ENCODE measurements at places on chromosomes 7 and 10.
A peak's percentile ranks its signal among the peaks of the same experiment; 100 is the strongest.

GRCh38 chr10:7261351-7261750 lies 149.5 kb downstream of the SFMBT2 start:
- DNase-seq = no peak

DNA sequence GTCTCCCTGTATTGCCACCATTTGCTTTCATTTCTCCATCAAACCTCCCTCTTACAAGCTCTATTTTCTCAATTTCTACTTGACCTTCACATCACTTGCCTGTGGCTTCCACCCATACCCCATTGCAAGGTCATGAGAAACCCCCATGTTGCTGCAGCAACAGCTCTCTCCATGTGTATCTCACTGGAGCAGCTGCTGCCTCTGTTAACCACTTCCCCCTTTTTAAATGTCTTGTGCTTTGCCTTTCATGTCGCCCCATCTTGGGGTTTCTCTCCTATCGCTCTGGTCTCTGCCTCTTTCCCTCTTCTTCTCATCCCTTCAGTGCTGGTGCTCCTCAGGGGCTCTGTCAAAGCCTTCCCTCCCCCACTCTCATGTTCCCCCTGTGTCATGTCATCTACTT lies 148.8 kb downstream of the CHN2 start:
- no peak for DNase-seq

DNA sequence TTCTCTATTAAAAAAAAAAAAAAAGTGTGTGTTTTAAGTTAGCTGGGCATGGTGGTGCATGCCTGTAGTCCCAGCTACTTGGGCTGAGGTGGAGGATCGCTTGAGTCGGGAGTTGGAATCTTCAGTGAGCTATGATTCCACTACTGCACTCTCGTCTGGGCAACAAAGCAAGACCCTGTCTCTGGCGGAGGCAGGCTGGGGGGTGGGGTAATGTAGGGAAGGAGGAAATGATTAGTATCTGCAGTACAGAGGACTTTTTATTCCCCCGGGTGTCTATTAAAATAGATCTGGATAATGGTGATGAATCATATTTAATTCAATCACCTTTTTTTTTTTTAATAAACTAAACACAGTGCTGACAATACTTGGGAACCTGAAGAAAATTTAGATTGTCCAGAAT lies 6.5 kb downstream of the CBX3 start:
- no peak for DNase-seq

GRCh38 chr7:20032741-20033140 lies 184.4 kb downstream of the MACC1 start:
- DNase-seq = no peak

- no peak for DNase-seq
Observed at GRCh38 chr7:38427279-38427955, 154.0 kb upstream of the TARP start.

DNA sequence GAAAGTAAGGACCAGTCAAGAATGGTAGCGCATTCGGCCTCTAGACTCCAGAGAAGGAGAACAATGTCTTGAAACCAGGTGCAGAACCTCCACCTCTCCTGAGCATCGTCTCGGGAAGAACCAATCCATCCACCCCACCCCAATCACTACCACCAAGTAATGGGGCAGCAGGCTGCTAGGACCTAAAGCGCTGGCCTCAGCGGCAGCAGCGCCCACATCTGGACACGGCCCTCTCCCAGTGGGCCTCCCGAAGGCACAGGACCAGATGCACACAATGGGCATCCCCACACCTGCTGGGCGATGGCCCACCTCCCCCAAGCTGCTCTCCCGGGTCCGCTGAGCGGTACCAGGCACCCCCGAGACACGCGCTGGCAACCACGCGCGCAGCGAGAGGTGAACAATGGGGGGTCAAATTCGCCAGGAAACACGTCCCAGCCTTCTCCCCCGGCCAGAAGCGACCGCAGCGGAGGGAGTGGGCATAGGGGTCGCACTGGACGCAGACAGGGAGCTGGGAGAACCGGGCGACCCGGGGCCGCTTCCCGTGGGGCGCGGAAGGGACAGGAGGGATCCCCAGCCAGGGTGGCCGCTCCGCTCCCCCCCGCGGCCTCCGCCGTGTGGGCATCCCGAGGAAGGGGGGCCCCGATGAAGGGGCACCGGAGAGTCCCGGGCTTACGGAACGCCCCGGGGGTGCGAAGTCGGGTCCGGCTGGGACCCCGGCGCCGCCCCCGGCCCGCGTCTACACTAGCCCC lies 506 bp downstream of the CTTNBP2 start:
- DNase-seq = no peak

- no peak for DNase-seq
Observed at GRCh38 chr7:47278043-47278442, 303.9 kb downstream of the TNS3 start.

DNA sequence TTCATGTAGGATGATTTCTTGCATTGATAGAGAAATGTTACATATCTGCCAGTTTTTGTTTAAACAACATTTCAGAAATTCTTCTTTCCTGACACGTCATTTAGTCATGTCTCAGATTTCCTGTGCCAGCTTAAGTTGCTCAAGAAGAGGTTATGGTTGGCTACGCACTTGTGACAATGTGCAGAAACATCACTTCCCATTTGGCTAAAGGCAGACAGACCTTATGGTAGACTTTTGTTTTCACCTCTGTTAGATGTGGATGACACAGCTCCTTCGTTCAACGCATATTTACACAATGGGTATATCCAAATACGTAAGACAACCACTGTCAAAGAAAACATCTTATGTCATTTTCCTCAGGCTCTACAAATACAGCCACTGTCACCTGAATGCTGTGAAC lies 125.8 kb downstream of the DOCK4 start:
- peak; percentile 43 for DNase-seq

DNA sequence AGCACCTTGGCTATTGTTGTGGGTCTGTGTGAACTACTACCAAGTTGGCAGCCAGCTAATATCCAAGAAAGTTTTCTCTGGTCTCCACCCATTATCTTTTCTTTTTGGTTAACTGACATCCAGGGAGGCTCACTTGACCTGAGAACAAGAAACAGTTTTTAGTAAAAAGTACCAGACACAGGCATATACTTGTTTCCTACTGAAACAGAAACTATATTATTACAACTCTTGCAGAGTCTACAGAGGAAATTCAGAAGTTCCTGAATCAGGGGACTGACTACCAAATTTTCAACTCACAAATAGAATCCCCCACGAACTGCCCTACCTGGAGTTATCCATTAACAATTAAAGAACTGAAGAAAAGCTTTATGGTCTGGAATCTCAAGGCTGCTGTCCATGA lies 168.9 kb downstream of the KCND2 start:
- no peak for DNase-seq

- DNase-seq = no peak
Observed at GRCh38 chr7:20331910-20332813, 1.5 kb downstream of the ITGB8 start.

- no peak for DNase-seq
Observed at GRCh38 chr7:34622771-34623250, 35.2 kb upstream of the NPSR1 start.

DNA sequence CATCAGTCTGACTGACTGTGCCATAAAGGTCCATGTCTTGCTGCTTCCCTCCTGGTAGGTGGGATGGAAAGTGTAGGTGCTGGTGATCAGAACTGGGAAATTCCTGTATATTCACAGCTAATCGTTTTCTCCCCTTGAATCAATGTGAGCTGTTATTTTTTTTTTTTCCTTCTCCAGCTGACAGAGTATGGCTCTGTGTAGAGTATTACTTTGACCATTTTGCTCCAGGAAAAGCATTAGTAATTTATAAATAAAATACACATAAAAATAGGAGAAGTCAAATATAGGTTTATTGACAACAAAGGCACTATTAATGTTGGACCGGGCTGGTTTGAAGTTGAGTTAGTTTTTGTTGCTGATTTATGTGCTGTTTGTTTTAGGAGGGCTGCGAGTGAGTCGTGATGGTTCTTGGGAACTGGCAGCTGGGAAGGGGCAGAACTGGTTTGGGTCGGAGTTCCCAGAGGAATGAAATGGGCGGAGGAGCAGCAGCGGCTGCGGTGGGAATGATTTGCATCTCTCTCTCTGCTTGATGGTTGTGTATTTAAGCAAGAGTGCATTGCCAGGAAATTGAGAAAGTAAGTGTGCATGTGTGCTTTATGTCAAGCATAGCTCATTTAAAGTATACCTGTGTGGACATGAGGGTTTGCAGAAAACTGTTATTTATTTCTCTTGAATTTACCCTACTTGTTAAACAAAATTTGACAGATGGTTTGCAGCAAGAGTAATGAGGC lies 80.9 kb downstream of the LRMDA start:
- no peak for DNase-seq

DNA sequence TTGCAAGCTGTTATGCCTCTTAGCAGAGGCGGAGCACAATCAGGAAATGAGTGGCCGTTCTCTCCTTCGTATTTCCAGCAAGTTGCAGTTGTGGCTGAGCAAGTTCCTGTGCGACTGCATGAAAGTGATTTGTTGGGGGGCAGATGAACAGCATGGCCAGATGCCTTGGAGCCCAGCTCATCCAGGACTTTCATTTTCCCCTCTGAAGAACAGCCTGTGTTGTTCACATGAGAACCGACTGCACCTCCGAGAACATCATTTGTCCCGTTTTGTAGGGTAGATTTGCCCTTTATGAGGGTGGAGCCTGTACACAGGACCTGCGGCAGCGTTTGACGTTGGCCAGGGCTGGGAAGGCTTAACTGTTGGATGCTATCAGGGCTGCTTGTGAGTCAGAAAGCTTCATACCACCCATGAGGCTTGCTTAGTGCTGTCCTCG lies 4.4 kb downstream of the BAG3 start:
- no peak for DNase-seq

GRCh38 chr10:633279-634245 lies 55.9 kb downstream of the DIP2C start:
- no peak for DNase-seq

- no peak for DNase-seq
Observed at GRCh38 chr7:17247357-17247756, 51.1 kb upstream of the AHR start.

DNA sequence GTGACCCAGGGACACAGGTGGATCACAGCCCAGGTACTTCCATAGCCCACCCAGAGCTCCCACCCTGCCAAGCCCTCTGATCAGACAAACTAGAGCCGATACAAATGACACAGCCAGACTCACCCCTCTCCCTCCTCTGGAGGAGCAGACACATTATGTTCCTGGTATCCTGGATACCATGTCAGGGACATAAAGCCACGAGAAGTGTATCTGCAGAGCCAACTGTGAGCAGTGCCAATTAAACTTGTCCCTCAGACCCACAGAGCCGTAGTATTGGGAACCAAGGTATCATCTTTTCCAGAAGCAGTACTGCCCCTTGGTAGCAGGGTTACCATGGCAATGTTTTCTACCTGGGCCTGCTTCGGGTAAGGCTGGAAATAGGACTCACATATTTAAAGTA lies 47.3 kb upstream of the CPXM2 start:
- DNase-seq = no peak

DNA sequence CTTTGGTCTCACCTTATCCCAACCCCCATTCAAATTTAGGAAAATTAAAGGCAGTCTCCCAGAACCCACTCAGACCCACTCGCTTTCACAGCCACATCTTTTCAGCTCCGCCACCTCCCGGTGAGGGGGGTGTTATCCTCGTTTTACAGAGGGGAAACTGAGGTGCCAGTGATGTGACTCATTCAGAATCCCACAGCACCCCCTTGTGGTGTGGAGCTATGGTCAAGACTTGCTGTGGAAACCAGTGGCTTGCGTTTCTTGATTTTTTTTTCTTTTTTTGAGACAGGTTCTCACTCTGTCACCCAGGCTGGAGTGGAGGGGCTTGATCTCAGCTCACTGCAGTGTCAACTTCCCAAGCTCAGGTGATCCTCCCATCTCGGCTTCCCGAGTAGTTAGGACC lies 27.6 kb downstream of the SLC35G1 start:
- DNase-seq = no peak

- no peak for DNase-seq
Observed at GRCh38 chr10:60105295-60105695, 198.9 kb upstream of the CCDC6 start.

DNA sequence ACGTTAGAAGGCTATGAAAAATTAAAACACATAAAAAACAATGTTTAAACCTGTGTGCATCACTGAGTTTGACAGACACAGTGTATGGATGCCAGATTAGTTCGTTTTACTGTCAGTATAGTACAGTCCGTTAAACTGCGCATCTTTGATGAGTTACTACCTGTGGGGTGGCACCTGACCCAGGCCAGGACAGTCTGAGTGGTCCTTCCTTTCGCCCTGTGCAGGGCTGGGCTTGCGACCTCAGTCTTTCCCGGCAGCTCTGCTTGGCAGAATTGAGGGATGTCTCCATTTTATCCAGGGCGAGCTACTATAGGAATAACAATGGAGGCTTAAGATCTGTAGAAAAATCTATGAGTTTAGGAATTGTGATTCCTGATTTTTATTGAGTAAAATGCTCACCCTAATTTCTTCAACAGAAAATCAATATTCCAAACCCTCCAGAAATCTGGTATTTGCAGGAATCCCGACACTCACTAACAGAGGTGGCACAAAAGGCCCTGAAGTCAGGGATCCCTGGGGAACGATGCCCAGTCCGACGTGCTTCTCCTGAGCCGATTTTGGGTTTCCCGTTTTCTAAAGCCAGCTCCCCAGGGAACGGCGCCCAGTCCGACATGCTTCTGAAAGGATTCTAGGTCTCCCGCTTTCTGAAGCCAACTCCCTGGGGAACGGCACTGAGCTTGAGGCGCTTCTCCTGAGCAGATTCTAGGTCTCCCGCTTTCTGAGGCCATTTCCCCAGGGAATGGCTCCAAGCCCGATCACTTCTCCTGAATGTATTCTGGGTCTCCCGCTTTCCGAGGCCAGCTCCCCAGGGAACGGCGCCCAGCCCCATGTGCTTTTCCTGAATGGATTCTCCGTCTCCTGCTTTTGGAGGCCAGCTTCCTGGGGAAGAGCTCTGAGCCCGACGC lies 377.6 kb downstream of the DNAJB6 start:
- DNase-seq = no peak

- DNase-seq = no peak
Observed at GRCh38 chr10:86941991-86942421, 15.4 kb downstream of the MMRN2 start.

- peak; percentile 69 for DNase-seq
Observed at GRCh38 chr7:95213809-95214492, 110.4 kb downstream of the PON1 start.

- DNase-seq = no peak
Observed at GRCh38 chr7:144725070-144725469, 110.8 kb downstream of the TPK1 start.

DNA sequence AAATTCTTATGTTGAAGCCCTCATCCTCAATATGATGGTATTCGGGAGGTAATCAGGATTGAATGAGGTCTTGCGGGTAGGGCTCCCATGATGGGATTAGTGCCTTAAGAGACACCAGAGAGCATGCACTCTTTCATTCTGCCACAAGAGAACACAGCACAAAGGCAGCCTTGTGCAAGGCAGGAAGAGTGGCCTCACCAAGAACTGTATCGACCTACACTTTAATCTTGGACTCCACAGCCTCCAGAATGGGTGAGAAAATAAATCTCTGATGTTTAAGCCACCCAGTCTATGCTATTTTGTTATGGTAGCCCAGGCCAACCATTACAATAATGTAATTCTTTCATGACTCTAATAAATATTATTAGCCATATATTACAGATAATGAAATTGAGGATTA lies 8.4 kb downstream of the SEM1 start:
- DNase-seq = no peak

- DNase-seq = no peak
Observed at GRCh38 chr7:36079446-36080025, 73.5 kb upstream of the EEPD1 start.
